ENCODE measurements at places on chromosomes 12 and 14. TPM values are rescaled to one million over a fixed set of nuclear protein-coding genes. Genes with fewer than 3 reads are reported as not detected.

GCN1 gene
- 80.8 TPM for total RNA-seq

KRT77 gene
- total RNA-seq = 0.03 TPM

CMAS gene
- total RNA-seq = 49.1 TPM

TMCC3 gene
- total RNA-seq = 17.7 TPM

DNA sequence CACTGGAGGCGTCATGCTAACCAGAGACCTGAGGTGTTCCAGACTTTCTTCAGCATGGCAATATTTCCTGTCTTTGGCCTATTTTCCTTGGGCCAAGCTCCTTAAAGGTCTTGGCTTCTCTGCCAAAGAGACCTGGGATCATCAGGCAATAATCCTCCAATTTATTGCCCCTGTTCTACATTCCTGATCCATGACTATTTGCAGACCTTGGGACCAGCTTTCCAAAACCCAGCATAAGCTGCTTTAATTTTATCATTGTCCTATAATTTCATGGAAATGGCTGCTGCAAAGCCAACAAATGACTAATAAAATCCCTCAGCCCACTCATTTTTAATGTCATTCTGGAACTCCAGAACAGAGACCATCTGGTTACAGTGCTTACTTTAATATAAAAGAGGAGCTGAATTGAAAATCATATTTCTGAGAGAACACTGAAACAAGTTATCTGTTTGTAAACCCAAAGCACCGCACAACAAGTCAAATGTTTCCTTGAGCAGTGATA is 166.9 kb upstream of the BTG1 start:
- DNase-seq = no peak

DNA sequence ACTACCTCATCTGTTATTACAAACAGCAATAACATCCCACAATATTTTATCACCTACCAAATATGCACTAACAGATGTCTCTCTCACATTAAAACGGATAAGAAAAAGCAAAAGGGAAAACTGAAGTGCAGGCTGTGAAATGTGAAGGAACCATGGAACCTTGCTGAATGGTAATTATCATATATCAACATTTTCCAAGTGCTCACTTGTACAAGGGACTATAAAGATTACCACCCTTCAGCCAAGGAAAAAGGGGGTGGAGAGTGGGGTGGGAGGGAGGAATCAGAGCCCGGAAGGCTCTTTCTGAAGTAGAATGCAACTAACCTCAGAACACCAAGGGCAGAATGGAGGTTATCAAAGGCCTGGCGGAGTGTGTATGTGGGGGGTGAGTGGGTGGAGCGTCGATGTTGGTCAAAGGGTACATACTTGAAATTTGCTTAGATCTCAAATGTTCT is 1.2 kb downstream of the SNX6 start:
- no peak for DNase-seq

DNA sequence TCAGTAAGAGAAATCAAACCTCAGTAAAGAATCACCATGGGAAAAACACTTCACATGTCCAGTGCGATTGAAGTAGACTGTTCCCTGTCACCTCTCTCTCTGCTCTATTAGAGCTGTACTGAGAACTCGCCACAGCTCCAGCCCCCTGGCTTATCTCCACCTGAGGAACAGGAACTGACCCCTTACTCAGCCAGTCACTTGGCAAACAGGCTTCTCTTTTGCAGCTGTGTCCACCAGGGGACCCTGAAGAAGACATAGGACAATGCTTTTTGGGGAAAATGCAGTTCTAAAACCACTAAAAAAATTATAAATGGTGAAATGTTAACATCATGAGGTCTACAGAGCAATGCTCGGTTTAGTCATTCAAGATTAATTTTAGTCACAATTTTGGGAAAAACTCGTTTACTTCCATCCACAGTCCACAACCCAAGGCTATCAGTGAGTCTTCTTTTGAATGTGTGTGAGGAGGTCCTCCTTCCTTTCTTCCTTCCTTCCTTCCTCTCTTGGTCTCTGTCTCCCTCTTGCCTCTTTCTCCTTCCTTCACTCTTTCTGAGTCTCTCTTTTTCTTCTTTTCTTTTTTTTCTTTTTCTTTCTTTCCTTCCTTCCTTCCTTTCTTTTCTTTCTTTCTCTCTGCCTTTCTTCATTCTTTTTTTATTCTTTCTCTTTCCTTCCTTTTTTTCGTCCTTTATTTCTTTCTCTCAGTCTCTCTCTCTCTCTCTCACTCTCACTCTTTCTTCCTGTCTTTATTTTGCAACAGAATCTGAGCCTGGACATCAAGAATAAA is 1189.5 kb upstream of the TMEM132C start:
- DNase-seq = no peak

- no peak for DNase-seq
Observed at GRCh38 chr14:36738269-36738668, 76.6 kb downstream of the PAX9 start.

Data from foreskin keratinocyte (primary cell).